T follicular helper cell (primary cell): ENCODE measurements at places on chromosomes 12 and 14.

DNA sequence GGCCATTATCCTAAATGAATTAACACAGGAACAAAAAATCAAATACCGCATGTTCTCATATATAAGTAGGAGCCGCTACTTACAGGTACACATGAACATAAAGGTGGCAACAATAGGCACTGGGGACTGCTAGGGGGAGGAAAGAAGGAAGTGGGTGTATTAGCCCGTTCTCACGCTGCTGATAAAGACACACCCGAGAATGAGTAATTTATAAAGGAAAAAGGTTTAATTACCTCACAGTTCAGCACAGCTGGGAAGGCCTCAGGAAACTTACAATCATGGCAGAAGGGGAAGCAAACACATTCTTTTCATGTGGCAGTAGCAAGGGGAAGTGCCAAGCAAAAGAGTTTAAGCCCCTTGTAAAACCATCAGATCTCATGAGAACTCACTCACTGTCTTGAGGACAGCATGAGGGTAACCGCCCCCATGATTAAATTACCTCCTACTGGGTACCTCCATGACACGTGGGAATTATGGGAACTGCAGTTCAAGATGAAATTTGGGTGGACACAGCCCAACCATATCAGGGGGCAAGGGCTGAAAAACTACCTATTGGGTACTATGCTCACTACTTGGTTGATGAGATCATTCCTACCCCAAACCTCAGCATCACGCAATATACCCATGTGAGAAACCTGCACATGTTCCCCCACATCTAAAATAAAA is 16.4 kb upstream of the MIA2 start:
- no peak for DNase-seq

DNA sequence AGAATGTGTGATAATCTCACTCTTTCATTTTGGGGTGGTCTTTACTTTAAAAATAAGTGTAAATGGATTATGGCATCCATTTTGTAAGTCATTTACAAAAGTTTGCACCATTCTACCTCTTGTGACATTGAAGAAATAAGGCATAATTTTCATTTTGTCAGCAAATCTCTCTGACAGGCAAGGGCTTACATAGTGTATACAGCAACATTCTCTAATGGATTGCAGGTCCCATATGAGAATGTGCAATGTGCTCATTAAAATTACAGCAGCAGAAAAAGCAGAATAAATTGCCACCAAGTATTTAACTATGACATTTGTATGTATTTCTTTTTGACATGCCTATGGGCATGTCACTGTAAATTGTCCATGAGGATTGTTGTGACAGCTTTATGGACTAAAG is 223.6 kb downstream of the TMEM117 start:
- no peak for DNase-seq

DNA sequence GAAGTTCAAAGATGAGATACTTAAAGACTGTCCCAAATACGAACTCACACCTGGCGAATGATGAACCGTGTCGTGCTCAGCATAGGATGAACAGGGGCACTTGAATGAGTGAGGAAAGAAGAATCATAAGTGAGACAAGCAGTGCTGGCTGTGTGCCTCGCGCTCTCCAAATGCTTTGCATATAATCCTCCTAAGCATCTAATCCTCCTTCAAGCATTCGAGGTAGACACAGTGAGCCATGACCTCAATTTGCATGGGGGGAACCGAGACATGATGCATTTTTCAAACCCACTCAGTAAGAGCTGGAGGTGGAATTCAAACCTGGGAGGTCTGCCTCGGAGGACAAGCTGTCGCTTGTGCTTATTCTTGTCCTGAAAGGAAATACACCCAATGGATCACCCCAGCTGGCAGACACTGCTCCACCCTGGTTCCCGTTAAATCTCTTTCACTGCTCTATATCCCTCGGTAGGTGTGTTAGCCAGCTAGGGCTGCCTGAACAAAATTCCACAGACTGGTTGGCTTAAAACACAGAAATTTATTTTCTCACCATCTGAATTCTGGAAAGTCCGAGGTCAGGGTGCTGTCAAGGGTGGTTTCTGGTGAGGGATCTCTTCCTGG is 274.0 kb downstream of the SLC15A4 start:
- DNase-seq = no peak

DNA sequence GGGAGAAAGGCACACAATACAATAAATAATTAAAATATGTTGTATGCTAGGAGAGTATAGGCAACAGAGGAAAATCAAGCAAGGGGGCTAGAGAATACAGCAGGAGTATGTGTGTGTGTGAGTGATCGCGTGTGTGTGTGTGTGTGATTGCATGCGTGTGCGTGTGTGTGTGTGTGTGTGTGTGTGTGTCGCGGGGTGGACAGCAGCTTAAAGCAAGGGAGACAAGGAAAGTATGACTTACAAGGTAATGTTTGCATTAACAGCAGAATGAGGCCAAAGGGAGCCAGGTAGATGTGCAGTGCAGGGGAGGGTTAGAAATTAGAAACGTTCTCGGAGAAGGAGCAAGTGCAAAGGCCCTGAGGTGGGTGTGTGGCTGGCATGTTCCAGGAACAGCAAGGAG is 57.4 kb upstream of the KCNA1 start:
- no peak for DNase-seq

GRCh38 chr12:53978477-53979356 is 4.0 kb upstream of the HOTAIR start:
- no peak for DNase-seq
